Upper lobe of left lung (tissue), 6 donors: ENCODE measurements at places on chromosomes 1 and 21. TPM values are rescaled to one million over a fixed set of nuclear protein-coding genes. Genes with fewer than 3 reads are reported as not detected.

Gene DCDC2B
- 1.5 TPM for total RNA-seq

Gene SH2D1B
- 1.2 TPM for total RNA-seq

Gene SCP2
- 173 TPM for total RNA-seq

Gene RUNX3
- 10.5 TPM for total RNA-seq

Gene RIPK4
- total RNA-seq: 17.3 TPM

Gene OR10Z1
- total RNA-seq: not detected

Gene KRTAP15-1
- total RNA-seq: not detected

Gene ASPM
- total RNA-seq: 0.49 TPM

Gene KCND3
- total RNA-seq: 2.7 TPM
